Activated B cell treated with CpG ODN at 0.5 μM for 24 hours (primary cell): ENCODE measurements at places on chromosomes 1 and 21. TPM values are rescaled to one million over a fixed set of nuclear protein-coding genes. Genes with fewer than 3 reads are reported as not detected.

Gene WDR64
- 0.34 and 0.58 TPM in 2 replicates for total RNA-seq

GRCh38 chr1:204487256-204487615, 7.4 kb downstream of the PIK3C2B start:
- H3K27ac ChIP-seq, result peak overlapping the region; percentile 50
- peaks cover 50% of the 10 kb centered on the region for H3K36me3 ChIP-seq
- no peak overlapping the region for H3K4me3 ChIP-seq

DNA sequence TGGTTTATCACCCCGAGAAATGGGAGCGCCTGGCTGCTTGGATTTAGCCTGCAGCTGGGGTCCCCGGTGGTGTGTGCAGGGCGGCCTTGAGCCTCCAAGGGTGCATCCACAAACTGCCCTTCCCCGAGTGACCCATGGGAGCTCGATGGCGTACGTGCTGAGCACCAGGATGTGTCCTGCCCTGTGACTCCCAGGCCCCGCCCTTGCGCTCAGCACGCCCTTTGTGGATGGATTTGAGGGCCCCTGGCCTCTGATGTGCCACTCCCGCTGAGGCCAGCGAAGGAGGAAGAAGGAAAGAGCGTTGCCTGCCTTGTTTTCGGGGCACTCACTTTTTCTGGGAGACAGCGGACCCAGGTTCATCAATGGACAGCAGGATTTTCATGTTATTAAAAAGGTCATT, 1.7 kb upstream of the TFF3 start:
- H3K27me3 ChIP-seq, result no peaks in the 10 kb centered on the region
- peaks cover 17% of the 10 kb centered on the region for H3K4me1 ChIP-seq
- H3K36me3 ChIP-seq, result no peaks in the 10 kb centered on the region
- H3K4me3 ChIP-seq, result no peak overlapping the region
- no peak for DNase-seq

DNA sequence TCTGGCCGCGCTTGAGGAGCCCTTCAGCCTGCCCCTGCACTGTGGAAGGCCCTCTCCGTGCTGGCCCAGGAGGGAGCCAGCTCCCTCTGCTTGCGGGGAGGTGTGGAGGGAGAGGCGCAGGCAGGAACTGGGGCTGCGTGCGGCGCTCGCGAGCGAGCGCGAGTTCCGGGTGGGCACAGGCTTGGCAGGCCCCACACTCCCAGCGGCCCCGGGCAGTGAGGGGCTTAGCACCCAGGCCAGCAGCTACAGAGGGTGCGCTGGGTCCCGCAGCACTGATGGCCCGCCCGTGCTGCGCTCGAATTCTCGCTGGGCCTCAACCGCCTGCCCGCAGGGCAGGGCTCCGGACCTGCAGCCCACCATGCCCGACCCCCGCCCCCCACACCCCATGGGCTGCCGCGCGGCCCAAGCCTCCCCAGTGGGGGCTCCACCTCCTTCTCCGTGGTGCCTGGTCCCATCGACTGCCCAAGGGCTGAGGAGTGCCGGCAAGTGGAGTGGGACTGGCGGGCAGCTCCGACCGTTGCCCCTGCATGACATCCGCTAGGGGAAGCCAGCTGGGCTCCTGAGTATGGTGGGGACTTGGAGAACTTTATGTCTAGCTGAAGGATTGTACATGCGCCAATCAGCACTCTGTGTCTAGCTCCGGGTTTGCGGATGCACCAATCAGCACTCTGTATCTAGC, 46.0 kb downstream of the COL24A1 start:
- no peak for DNase-seq
- H3K27me3 ChIP-seq, result no peaks in the 10 kb centered on the region
- no peaks in the 10 kb centered on the region for H3K36me3 ChIP-seq
- H3K27ac ChIP-seq, result no peak overlapping the region
- no peaks in the 10 kb centered on the region for H3K4me1 ChIP-seq

GRCh38 chr1:41566274-41566885, 81.9 kb upstream of the EDN2 start:
- H3K36me3 ChIP-seq, result peaks cover 32% of the 10 kb centered on the region
- peaks cover 5% of the 10 kb centered on the region for H3K4me1 ChIP-seq
- H3K4me3 ChIP-seq, result no peak overlapping the region
- DNase-seq, result no peak
- H3K27me3 ChIP-seq, result no peaks in the 10 kb centered on the region
